ENCODE measurements at places on chromosomes 7 and 10.

- DNase-seq, result peak; percentile 11
Measured at GRCh38 chr7:20217193-20217948, at the start of gene MACC1. TSS of gene MACC1 (minus strand) at chr7:20217384. CDS start at chr7:20161862, 55,522 bp downstream.

DNA sequence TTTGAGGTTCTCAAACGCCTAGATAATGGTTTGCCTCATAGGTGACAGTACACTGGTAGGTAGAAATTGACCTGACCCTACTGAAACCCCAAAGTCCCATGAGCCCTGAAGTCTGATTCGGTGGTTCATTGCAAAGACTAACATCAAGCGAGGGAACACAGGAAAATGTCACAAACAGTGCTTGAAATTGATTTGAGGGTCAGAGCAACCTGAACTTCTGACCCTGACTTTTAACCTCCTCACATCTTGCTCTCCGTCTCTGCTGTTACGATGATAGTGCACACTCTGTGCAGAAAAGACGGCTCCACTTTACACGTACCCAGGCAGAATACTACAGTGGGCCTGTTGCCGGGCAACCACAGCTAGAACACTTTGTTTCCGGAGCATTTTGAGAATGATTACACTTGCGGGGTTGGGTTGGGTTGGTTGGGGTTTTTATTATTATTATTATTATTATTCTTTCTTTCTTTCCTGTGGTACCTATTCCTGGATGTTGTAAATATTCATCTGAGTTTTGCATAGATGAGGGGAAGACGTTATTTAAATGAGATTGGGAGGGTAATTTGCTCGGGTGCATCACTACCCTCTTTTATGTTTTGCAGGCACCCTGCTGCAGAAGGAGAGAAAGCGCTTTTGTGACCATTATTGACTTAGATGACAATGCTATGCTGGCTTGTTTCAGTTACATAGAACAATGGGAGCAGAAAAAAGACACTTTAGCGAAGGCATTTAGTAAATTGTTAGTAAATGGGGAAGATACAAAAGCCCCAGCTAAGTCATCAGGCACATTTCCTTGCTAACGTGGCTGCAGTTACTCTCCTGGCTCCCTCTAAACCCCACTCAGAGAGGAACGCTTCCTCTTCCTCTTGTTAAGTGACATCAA is 438.1 kb upstream of the NRP1 start:
- DNase-seq, result no peak

DNA sequence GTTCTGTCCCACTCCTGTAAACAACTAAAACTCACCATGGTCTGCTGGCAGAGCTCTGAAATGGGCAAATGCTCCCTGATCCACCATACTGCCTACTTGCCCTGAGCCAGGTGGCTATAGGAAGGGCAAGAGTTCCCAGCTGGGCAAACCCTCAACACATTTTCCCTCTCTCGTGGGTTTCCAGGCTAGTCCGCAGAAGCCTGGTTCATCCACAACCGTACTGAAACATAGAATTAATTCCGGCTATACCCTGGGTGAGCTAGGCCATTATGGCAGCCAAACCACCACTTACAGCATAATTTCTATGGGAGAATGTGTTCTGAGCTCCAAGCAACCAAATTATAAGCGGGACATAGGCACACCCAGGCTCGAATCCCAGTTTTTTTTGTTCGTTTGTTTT is 20.1 kb upstream of the DDIT4 start:
- DNase-seq, result no peak

DNA sequence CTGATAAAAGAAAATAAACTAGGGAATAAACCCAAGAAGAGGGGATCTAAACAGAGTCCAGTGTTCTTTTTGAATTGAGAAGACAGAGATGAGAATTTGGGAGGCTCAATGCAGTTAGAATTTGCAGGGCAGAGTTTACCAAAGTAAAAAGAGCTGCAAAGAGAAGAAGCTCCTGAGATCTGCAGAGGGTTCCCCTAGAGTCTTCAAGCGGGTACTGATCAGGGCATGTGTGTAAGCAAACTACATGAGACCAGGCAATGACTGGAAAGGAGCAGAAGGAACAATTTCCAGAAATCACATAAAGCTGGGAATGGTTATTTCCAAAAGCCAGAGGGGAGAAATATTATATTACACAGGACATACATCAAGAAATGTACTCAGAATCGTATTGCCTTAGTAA is 58.1 kb upstream of the TES start:
- no peak for DNase-seq

GRCh38 chr7:105345003-105345402 is 43.7 kb downstream of the SRPK2 start:
- no peak for DNase-seq

GRCh38 chr10:72906446-72906845 is 12.9 kb downstream of the OIT3 start:
- DNase-seq, result no peak

GRCh38 chr7:122748195-122748594 is 45.5 kb upstream of the RNF148 start:
- DNase-seq, result no peak

DNA sequence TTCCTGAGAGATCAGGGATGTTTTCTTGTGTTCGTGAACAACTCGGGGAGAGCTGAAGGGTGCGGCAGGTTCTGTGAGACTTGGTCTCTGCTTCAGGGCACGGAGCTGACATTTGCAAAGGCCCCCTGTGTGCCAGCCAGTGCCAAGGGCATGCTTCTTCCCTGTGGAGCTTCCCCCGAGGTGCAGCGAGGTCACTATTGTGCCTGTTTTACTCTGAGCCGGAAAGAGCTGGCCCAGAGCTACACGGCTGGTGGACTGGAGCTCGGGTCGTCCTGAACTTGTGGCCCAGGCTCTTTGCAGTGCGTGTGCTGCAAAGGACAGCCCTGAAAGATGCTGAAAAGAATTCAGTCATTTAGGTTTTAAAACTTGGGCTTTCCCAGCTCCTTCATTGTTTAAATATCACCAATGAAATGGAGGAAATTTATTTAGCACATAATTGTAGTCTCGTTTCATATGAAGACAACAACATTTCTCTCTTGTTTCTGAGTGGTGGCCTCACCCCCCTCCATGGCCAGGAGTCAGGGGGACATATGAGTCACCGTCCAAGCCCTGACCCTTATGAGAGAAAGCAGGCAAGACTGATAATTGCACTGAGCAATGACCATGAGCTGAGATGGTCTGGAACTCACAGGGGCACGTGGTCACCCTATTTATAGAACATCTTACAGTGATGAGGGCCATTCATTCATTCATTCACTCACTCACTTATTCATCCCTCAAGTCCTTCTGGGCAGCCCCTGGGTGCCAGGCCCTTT is 102.6 kb downstream of the PTPRE start:
- DNase-seq, result no peak

DNA sequence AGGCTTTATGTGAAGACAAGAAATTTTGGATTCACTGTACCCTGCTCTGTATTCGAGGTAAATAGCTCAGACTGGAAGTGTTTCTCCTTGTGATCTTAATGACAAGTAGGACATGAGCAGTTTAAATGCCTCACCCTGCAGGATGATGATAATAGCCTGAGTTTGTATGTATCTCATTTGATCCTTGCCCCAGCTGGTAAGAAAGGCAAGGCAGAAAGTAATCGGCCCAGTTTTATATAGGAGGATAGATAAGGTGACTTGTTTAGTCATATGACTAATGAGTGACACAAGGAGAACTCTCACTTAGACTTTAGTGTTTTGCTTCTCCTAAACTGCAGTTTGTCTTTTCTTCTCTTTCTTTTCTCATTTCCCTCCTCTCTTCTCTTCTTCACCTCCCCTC is 372.6 kb downstream of the PHF14 start:
- DNase-seq, result no peak

GRCh38 chr7:106617860-106618259 is 43.1 kb downstream of the CCDC71L start:
- DNase-seq, result no peak

- DNase-seq, result no peak
Measured at GRCh38 chr10:80203835-80204676, 1.3 kb downstream of the ANXA11 start.

DNA sequence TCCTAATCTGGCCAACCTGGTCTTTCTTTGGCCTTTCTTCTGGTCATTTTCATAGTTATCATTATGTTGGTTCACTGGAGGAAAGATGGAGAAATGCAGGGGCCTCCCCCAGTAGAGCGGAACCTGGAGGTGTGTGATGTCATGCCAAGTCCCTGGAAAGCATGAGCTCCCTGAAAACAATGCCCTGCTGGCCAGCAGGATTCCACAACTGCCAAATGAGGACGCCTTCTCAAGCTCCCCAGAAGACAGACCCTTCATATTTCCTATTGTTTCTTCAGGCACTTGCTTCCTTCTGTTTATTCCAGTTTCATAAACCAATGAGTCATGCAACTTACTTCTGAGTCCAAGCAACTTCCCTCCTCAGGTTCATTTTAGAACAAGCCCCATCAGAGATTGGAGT is 339.0 kb downstream of the GATA3 start:
- no peak for DNase-seq

GRCh38 chr7:51222916-51223315 is 93.7 kb downstream of the COBL start:
- DNase-seq, result no peak

DNA sequence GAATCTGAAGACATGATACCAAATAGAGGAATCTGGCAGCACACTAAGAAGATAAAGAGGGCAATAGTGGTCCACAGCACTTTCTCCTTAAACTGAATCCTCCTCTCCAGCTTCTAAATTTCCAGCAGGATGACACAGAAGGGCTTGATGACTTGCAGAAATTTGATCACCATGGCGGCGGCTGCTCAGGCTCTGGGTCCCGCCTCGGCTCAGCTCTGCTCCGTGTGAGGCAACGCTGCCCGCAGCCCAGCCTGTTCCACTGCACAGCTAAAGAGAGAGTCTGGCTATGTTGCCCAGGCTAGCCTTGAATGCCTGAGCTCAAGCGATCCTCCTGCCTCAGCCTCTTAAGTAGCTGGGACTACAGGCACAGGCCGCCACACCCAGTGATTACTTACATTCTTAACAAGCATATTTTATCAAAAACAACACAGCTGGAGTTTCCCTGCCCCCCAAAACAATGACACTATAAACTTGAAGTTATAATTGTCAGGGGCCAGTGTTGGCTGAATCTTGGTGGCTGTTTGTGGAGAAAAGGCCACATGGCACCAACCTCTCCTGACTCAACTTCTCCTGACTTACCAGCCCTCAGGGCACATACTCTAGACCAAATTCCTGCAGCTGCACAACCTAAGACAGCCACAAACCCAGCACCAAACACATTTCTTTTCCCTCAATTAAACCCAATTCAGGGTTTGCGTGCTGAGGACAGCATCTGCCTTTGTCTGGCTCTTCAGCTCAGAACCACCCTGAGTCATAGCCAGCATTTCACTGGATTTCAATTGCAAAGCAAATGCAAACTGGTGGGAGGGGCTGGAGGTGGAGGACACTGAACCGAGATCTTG is 11.6 kb upstream of the TNPO3 start:
- DNase-seq, result no peak

- peak; percentile 71 for DNase-seq
Measured at GRCh38 chr10:124403548-124403947, 15.2 kb downstream of the OAT start.

DNA sequence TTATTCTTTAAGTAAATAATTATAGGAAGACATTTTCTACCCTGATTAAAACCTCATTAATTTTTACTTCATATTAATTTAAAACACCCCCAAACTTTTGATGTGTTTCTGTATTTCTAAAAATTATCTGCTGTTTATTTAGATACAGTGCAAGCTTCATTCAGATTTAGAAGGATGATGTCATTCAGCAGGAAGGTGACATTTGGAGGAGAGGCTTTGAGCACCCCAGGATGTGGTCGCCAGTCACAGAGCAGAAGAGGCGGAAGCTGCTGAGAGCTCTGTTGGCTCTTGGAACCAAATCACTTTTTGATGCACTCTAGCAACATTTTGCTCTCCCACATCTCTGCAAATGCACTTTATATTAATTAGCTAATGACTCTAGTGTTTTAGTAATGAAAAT is 233.9 kb upstream of the CACNA2D1 start:
- DNase-seq, result peak; percentile 43

GRCh38 chr7:112056409-112056808 is 149.8 kb downstream of the DOCK4 start:
- DNase-seq, result peak; percentile 17

DNA sequence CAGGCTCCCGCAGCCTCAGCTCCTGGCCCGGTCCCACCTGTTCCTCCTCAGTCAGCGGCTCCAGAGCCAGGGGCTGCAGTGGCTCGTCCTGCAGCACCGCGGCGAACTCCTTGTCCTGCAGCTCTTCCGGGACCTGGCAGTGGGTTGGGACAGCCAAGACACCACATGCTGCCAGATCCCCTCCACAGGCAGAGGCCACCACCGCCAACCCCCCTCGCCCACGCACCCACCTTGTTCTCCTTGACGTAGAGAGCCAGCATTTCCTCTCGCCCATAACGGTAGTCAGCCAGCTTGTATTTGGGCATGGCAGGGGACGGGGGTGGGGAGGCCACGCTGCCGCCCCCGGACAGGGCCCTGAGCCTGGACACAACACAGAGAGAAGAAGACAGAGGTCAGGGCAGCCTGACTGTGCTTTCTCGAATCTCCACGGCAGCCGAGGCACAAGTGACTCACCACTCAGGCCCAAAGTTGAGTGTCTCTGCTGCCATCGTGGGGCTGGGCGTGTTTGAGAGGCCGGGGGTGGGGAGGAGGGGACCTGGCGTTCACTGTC is 6.2 kb downstream of the GIGYF1 start:
- DNase-seq, result no peak

DNA sequence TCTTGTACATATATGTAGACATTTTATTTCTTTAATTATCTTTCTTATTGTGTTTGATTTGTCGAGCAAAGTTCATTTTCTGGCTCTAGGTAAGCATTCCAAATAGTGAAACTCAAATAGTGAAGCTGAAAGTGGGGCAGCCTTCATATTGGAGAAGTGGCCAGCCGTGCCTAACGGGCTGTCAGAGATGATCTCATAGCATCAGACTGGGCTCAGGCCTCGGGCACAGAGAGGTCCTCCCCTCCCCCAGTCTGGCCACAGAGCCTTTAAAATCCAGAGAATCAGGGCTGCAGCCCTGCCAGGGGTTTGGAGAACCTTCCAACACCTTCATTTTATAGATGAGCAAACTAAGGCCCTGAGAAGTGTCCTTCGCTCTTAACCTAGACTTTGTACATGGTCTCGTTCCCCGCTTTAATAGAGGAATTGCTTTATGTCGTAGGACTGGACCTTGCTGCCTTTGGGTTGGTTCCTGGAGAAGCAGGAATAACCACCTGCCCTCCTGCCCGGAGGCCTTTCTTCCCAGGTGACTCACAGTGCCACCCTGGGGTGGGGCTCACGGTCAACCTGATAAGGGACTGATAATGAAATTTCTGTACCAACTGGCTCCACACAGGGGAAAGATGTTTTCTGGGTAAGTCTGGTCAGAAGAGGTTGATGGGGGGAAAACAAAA is 7.3 kb downstream of the TSPAN15 start:
- DNase-seq, result no peak
